Activated CD4-positive, alpha-beta T cell treated with anti-CD3 and anti-CD28 coated beads, Interleukin-2, amount 50 U/mL, for 24 hours (primary cell): ENCODE measurements at places on chromosomes 3 and 15.

GRCh38 chr3:68485051-68485450 lies 447.3 kb downstream of the TAFA4 start:
- DNase-seq, result no peak

GRCh38 chr15:38463893-38464292 lies 10.0 kb downstream of the FAM98B start:
- DNase-seq, result no peak

DNA sequence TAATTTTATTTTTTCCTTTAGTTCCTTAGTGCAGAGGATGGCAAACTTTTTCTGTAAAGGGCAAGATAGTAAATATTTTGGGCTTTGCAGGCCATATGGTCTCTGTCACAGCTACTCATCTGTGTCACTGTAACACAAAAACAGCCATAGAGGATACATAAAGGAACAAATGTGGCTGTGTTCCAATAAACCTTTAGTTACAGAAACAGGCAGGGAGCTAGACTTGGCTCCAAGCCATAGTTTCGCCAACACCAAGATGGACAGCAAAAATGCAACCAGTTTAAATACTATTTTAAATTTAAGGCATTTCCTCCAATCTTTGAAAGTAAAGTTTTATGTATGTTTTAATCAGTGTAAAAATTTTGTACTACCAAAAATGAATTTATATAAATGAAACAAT lies 753.4 kb downstream of the FHIT start:
- DNase-seq, result no peak

- no peak for DNase-seq
Observed at GRCh38 chr3:42753757-42754156, 19.3 kb downstream of the CCDC13 start.

DNA sequence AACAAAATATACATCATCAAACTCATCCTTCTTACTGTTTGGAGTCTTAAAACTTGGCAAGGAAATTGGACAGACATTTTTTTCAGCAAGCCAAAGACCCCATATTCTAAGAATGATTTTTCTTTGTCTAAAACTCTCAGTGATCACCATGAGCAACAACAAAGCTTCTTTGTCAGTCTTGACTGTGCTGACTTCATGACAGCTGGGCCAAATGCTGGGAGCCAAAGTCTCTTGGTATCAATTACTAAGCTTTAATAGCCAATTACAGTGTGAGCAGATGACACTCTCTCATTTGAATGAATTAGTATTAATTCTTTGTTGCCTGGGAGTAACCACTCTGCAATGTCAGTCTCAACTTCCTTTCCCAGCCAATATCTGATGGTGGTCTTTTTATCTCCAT lies 48.1 kb upstream of the GK5 start:
- no peak for DNase-seq

DNA sequence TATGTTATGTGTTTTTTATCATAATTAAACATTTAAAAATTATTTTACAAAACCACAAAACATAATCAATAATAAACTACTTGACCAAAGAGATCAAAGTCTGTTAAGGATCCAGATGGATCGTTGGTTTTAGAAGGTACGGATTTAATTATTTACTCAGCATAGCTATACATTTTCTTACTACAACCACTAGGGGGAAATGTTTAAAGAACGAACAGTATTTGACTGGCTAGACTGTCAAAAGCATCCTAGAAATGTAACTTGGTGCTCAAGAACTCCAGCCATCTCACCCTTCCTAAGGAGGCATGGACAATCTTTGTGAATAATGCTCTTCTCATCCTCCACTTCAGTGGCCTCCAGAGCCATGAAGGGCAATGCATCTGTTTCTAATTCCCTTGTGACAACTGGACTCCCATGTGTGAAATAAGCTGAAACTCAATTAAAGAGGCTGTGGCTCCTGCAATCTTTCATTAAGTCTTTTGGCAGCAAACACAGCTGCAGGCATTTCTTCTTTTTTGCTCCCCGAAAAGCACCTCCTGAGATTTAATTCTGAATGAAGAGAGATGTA lies 94.7 kb upstream of the TUSC7 start:
- DNase-seq, result no peak

DNA sequence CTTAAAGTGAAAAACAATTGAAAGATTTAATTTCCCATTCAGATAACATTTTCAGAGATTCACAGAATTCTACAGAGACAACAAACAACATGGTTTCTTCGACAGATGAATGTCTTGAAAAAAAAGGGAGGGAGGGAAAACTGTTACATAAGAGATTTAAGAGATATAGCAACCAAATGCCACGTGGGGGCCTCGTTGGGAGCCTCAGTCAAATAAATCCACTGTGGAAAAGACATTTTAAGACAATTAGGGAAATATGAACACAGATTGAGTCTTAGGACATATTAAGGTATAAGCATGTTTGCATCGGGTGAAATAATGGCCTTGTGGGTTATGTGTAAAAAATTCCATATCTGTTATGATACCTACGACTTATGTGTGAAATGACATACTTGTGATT lies 5.0 kb upstream of the PRRT3 start:
- DNase-seq, result no peak

GRCh38 chr3:162398554-162398953 lies 901.9 kb downstream of the OTOL1 start:
- DNase-seq, result no peak

DNA sequence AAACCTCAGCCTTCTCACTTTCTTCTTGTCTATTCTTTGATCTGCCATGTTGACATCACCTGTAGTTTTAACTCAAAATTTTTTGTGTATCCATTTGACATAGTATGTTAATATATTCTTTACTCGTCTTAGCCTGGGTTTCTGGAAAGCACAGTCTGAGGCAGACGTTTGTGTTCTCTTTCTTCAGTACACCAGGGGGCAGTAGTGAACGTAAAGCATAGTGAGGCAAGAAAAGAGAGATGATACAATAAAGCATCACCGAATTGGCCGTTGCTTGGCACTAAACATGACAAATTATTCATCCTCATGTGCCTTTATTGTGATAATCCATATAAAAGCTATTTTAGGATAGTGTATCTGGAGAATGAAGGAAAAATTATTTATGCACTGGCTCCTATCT lies 141.0 kb upstream of the MYRIP start:
- DNase-seq, result no peak

DNA sequence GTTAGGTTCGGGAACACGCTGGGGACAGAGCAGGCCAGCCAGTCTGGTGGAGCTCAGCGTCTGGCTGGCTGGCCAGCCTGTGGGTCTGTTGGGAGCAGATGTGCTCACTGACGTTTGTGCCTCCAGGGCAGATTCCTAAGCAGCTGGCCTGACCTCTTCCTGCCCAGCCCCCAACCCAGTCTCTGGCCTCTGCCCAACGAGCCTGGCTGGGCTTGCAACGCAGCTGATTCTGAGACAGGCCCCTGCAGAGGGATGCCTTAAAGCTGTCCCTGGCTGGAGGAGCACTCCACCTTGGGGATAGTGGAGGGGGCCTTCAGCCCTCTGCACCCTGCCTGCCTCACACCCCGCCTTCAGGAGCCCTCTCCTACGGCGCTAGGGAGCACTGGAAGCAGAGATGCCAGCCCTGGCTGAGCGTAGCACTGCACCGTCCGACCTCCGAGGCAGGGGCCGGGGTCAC lies 46.0 kb downstream of the KLF13 start:
- DNase-seq, result no peak

DNA sequence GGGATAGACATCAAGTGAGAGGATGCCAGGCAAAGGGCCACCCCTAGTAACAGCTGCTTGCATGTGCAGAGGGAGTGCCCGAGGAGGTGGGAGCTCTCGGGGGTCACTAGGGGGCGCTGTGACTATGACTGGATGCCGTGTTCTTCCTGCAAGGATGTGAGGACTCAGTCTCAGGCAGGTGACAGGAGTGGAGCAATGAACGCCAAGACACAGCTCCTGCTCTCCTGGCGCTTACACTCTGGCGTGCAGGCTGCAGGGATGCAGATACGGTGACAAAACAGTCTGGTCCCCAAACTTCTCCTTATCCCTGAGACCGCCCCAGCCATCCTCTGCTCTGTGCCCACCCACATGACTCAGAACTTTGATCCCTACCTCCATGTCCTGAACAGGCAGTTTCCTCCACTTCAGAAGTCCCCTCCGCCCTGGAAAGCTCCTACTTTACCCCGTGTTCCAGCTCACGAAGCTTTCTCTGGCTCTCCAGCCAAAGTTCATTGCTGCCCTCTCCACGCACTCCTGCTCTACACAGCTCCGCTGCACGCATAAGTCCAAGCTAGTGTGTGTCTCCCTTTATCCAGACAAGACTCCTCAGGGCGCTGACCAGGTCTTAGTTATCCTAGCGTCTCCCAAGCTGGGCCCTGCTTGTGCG lies 14.7 kb downstream of the RHOV start:
- DNase-seq, result peak; percentile 82

DNA sequence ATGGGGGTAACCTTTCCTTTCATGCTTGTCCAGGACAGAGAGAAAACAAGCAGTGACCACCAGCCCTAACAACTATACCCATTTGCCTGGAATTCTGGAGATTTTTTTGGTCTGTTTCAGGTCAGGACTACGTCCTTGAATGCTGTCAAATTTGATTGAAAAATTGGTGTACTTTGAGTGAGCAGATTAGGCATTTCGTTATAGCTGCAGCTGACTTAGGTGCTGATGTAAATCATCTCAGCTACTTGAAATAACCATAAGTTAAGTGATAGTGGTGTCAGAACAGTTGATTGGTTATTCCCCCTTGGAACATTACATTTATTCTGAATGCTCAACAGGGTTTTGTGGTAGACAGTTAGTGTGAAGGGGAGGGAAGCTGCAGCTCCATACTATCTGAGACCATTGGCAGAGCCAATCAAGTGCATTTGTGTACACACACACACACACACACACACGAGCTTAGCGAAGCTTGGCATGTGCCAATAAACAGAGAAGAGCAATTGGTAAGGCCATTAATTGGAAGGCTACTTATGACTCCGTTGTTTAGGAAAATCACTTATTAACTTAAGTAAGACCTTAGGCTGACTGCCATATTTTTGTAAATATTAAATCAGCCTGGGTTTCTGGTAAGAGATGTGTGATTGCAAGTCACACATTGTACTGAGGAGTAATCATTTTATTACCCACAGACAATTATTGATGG lies 447.8 kb downstream of the MFSD1 start:
- DNase-seq, result no peak

- no peak for DNase-seq
Observed at GRCh38 chr15:40815042-40815698, 7.9 kb upstream of the DNAJC17 start.

DNA sequence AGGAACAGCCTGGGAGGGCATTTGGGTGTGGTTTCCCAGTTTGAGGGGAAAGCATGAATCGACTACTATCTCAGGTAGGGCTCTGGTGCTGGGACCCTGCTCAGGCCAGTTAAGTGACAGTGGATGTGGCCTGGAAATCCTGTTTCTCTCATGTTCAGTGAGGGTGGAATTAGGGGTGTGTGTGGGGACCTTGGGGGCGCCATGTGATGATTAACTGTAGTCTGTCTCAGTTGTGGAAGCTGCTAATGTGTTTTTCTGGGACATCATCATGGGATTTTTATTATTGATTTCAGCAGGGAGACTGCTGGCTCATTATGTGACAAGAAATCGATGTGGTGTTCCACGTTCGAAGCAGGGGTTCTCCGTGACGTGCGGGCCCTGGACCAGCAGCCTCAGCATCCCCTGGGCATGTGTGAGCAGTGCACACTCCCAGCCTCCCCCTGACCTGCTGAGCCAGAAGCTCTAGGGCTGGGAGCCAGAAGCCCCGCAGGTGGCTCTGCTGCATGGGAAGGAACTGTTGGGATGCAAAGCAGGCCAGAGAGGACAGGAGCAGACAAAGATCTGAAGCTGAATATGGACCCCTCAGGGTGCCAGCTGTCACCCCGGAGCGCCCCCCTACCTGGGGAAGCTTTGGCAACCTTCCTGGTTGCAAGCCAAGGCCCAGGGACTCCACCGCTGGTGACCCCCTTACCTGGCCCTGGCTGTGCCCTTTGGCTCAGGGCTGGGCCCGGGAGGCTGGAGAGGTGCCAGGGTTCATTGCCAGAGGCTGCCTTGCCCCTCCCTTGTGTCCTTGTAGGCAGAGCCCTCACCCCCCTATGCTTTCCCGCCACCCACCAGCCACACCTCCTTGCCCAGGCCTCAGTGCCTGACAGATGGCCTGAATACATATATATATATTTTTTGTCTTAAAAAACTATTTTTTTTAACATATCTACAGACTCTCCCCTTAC lies 149.8 kb downstream of the APBA2 start:
- no peak for DNase-seq

DNA sequence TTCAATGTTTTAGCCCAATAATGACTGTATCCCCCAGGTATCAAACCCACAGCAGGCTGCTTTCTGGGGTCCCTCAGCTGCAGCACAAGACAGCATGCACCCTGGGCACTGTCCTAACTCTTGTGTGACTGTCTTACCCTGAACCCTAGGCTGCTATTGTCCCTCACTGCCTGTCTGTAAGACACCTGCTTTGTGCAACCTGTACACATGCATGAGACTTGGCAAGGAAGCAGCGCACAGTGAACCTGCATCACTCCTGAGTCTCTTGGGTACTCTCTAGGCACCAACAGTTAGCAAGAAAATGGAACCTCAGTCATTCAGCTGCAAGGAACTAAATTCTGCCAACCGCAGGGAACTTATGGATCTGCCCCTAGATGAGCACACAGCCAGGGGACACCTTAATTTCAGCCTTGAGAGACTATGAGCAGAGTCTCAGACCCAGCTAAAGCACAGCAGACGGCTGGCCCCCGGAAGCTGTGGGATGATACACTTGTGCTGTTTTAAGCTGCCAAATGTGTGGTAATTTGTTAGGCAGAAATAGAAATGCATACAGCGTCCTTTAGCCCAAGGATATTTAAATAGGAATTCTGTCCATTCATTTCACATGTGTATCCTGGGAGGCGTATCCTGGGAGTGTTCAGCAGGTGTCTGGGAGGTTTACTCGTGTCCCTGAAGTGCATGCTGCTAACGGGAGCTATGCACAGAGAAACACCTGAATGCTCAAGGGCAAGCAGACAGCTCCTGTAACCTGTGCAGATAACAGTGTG lies 223.8 kb downstream of the KLF13 start:
- no peak for DNase-seq

DNA sequence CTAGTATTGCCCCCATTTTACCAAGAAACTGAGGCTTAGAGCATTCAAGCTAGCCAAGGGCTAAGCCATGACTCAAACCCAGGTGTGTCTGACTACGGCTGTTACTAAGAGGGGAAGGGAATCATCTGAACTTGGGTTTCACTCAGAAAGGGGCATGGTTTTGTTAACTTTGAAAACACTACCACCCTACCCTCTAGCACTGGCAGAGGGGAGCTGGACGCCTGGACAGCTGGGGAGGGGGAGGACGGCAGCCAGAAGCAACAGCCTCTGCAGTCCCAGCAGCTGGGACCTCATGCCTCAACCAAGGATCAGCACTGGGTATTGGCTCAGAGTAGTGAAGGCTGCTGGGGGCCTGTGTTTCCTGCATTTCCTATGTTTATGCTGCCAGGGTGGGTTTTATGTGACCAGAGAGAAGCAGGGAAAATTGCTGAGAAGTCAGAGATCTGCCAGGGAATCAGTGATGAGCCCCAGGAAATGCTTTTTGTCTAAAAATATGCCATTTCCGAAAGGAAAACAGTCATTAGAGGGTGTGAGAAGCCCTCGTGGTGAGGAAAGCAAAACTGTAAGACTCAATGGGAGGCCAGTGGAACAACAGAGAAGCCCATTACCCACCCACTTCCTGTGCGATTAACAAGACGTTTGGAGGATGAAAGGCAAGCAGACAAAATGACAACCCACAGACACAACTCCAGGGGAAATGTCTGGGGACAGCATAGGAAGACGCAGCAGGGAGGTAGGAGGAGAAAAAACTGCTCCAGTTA lies 41.2 kb downstream of the LIPC start:
- DNase-seq, result peak; percentile 57
